ENCODE measurements at places on chromosomes 6 and 20. TPM values are rescaled to one million over a fixed set of nuclear protein-coding genes. Genes with fewer than 3 reads are reported as not detected.

Gene HDGFL1
- total RNA-seq = not detected

DNA sequence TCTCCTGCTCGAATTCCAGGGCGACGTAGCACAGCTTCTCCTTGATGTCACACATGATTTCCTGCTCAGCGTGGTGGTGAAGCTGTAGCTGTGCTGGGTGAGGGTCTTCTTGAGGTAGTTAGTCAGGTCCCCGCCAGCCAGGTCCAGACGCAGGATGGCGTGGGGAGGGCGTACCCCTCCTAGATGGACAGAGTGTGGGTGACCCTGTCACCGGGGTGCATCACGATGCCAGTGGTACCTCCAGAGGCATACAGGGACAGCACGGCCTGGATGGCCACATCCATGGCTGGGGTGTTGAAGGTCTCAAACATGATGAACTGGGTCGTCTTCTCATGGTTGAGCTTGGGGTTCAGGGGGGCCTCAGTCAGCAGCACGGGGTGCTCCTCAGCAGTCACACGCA is 110.2 kb upstream of the CNR1 start:
- DNase-seq = no peak

- DNase-seq = no peak
Measured at GRCh38 chr20:7682916-7683315, 257.3 kb downstream of the HAO1 start.

- no peak for DNase-seq
Measured at GRCh38 chr6:134866563-134866962, 83.3 kb downstream of the ALDH8A1 start.

- DNase-seq = no peak
Measured at GRCh38 chr6:149033454-149033853, 284.1 kb upstream of the TAB2 start.

Gene CYP39A1
- total RNA-seq = 1.7 TPM

GRCh38 chr6:167907837-167908681 is 81.3 kb downstream of the AFDN start:
- no peak for DNase-seq

GRCh38 chr6:147135211-147135681 is 69.0 kb upstream of the STXBP5 start:
- DNase-seq = no peak

- DNase-seq = no peak
Measured at GRCh38 chr20:6714279-6714711, 53.2 kb upstream of the BMP2 start.

GRCh38 chr6:44285552-44286284 is 15.5 kb downstream of the TMEM151B start:
- no peak for DNase-seq

DNA sequence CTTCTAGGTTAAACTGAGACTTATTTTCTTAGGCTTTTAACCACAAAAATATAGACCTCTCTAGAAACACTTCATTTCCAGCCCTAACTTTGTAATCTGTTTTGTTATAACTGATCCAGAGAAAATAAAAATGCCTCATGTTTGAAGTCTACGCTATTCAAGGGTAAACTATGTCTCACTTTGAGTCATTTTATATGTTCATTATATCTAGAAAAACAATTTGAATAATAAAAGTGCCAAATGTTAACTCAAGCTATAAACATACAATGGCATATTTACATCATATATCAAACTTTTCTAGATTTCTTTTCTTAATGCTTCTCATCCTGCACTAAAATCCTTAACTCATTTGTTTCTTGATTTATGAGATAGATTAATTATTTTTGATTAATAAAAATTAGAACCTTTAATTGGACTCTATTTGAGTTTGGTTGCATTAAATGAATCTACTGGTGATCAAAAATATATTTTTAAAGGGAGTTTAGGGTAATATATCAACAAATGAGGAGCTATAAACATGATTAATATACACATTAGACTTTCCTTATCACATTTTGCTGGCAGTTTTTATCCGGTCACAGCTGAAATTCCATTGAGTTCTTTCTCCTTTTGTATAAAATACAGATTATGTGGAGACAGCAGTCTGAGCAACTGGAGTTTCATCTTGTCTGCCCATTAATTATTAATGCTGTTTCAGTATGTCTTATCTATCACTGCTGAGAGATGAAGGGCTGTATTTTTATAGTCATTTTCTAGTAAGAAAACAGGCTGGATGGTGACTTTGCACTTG is 246.5 kb downstream of the TBX18 start:
- no peak for DNase-seq

Gene NEU1
- total RNA-seq = 20.8 TPM

GRCh38 chr20:5535125-5535756 is 215.0 kb upstream of the SHLD1 start:
- no peak for DNase-seq

GRCh38 chr20:45783656-45784294 is 7.9 kb downstream of the WFDC3 start:
- DNase-seq = no peak

- peak; percentile 33 for DNase-seq
Measured at GRCh38 chr6:137218473-137218916, 690 bp downstream of the IFNGR1 start.

DNA sequence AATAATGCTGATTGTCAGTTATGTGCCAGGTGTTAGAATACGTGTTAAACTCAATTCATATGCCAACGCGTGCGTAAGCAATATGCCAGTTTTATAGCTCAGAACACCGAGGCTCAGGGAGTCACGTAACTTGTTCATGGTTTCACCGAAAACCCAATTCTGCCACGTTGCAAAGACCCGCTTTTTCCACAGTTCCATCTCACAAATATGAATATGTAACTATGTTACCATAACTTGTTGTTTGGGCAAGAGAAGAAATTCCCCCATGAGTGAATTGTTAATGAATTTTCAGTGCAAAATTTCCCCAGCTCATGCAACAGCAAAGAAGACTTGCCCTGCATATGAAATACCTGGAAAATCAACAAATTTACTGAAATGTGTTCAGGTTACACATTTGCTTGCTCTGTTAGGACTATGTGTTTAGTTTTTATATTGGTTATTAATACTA is 30.1 kb downstream of the SF3B5 start:
- no peak for DNase-seq

GRCh38 chr6:33985313-33985751 is 160.6 kb downstream of the GRM4 start:
- no peak for DNase-seq

DNA sequence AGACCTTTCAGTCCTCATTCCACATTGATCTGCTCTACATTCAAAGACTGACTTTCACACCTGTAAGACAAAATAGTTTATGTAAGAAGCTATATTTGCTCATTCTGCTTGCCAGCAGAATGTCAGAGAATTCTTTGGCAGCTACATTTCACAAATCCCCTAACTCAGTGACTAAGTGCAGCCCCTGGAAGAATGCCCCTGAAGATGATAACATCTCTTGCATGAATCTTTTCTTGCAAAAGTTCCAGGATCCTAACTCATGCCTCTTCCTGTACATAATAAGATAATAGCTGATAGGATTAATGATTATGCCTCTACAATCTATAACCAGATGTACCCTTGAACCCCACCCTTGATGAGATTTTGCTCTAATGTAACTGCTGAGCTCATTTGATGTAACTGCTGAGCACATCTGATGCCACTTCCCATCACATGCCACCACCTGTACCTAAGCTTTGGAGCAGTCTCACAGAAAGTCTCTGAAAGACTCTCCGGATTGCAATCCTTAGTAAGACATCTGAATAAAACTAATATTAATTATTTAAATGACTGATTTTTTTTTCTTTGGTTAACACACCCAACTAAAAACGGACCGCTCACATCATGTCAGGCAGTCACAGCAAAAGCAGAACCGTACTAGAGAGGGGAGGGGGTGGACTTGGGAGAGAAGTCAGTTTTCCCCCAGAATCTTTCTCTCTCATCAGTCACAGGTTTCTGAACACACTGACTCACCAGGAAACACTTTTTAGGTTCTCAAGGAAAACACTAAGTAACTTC is 684 bp upstream of the DNAH8 start:
- no peak for DNase-seq

Gene POU3F2
- not detected for total RNA-seq

DNA sequence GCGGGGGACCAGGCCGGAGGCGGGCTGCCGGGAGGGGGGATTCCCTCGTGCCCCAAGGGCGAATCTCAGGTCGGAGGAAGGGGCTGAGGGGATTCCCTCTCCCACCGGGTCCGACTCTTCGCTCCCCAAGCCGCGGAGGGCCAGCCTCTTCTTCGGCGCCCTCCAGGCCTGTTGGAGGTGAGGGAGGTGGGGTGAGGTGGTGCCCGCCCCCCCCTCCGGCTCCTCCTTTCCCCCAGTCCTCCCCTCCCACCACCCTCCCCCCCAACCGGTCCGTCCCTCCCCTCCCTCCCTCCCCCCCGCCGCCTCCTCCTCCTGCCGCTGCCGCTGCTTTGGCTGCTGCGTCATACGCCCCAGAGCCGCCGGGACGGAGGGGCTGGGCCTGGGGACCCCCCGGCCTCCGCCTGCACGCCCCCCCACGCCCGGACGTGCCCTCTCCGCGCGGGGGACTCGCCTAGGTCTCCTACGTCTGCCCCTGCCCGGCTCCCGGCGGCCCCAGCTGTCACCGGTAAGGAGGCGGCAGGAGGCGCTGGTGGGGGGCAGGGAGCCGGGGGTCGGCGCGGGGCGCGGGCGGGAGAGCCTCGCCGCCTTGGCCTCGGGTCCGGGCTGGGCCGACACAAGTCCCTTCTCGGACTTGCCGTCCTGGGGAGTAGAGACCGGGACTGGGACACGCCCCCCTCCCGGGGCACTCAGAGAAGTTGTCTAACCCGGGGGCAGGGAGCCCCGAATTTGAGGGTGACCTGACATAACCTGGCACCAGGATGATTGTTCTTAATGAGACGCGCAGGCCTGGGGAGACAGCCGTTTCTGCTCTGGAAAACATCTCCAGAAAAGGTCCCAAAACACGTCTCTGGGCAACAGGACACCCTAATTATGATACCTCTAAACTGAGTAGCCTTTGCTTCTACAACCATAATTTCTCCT is at the start of gene PHF1:
Gene PHF1 (plus strand): TSS at position 304 of the 921 bp plus-strand sequence. CDS start 1,250 bp downstream, outside the sequence.
- no peak for DNase-seq

DNA sequence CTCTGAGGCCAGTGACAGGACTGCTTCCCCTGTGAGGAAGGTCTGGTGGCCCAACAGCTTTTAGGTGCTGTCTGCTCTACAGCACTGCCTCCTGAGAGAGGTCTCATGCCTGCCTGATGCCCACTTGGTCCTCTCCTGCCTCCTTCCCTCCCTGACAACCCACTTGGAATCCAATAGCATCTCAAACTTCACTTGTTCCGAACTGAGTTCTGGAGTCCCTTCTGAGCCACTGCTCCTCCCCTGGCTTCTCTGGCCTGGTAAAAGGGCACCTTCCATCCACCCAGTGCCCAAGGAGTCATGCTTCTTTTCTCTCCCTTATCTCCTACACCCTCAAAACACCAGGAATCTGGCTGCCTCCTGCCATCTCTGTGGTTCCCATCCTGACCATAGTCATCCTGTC is 1.9 kb downstream of the MAVS start:
- no peak for DNase-seq

DNA sequence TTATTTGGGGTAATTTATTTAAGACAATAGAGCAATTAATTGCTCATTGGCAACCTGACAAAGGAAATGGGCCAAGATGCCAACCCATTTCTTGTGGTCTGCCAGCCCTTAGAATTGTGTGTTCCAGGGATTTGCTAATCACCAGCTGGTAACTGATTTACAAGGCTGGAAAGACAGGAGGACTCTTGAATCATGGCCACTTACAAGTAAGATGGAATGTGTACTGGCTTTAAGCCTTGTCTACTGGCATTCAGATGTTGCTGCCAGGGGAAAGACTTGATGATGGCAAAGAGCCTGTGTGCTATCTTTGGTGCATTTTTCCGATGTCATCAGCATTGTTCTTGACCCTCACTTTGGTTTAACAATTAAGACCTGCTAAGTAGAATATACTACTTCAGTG is 91.0 kb downstream of the BCKDHB start:
- DNase-seq = no peak

DNA sequence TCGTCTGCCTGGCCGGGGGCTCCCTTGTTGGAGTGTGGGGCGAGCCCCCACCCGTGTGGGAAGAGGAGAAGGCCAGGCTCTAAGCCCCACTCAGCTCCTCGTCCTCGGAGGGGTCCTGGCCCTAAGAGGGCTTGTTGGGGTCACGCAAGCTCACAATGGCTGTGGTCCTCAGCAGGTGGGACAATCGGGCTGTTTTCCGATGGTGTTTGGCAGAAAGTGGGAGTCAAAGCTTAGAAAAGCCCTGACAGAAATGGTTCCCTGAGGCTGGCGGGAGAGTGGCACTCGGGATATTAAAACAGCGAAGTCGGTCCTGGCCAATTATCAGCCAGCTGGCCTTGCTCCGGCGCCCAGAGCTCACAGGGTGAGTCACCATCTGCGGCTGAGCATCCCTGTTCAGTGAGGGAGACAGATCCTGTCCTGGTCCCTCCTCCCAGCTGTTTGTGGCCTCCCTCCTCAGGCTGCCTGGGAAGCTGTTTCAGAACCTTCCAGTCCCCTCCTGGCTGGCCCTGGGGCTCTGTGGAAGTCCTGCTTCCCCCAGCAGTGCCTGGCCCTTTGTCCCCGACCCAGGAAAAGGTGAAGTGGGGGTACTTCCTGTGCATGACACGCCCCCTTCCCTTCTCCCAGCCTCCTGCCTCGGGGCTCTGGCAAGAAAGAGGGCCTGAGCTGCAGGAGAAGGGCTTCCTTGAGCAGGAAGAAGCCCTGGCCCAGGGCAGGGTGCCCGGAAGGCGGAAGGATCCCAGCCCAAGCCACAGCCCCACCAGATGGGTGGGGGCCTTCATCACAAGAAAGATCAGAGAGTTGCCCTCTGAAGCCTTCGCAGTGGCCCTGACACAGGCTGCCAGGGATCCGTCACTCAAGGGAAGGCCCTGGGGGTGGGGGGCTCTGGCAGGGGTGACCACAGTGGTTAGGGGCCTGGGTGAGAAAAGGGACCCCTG is 53.6 kb upstream of the BHLHE23 start:
- DNase-seq = no peak

Gene FNDC1
- 0.47 TPM for total RNA-seq

Gene DEFB129
- not detected for total RNA-seq

- no peak for DNase-seq
Measured at GRCh38 chr6:26347699-26348098, 17.3 kb upstream of the BTN3A2 start.
